Caki2 (cell line): ENCODE measurements at places on chromosomes 3 and 15.

DNA sequence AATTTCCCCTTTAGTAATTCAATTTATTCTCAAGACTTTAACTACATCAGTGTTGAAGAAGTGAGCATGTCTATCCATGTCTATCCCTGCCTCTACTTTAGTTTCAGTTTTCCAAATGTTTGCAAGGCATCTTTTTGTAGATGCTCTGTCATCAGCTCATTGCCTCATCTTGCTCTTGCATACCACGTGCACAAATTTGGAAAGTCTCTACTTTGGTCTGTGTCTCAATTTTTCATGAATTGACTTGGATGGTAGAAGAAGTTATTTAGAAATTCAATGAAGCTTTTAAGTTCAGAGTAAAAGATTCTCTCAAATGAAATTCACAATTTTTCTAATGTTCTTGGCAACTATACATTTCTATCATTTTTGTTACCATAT lies 55.3 kb downstream of the CLDN1 start:
- DNase-seq: no peak

GRCh38 chr3:78494851-78495250 lies 1272.9 kb downstream of the ROBO1 start:
- DNase-seq: no peak

DNA sequence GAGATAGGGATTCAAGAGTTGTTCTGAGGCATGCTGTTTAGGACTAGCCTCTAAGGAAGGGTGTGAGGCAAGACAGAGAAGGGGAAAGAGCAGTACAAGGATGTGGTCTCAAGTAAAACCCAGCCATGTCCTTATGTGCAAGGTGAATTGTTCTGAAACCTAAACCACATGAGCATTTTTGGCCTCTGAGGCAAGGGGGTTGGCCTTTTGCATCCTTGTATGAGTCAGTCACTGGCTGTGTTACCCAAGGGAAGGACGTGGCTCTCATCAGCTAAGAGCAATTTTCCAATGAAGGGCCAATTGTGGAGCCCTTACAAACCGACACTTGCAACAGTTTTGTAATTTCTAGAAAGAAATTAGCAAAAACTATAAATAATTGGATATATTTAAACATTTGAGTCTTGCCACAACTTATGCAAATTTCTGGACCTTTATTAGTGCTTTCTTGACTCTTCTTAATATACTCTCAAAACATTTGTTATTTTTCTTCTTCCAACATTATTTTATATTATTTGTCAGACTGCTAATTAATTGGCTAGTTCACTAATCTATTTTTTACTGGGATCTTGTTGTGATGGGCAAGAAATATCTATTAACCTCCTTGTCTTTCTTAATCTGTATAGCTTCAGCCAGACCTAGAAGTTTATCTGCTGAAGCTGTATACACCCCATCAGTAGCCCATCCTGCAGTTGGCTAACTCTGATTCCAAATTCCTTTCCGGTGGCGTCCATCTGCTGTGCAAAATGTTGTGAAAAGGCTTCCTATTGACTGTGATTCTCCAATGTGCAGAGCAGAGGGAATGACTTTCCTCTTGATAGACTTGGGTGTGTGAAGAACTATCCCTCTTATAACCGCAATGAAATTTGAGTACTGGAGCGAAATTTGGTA lies 97.7 kb upstream of the P2RY1 start:
- DNase-seq: no peak

DNA sequence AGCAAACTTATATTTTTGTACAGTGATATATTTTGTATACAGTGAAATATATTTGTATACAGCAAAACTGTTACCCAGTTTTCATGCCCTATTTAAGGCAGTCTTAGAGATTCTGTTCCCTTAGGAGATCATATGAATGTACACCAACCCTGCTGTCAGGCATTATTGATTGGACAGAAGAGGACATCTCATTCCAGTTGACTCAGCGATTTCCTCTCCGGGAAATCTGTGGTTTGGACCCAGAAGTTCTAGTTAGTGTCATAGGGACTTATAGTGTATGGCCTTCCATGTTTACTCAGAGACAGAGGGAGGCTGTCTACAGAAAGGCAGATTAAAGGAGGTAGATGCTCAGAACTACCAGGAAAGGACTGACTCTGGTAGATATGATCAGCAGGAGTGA lies 318.8 kb upstream of the KCNMB2 start:
- no peak for DNase-seq

DNA sequence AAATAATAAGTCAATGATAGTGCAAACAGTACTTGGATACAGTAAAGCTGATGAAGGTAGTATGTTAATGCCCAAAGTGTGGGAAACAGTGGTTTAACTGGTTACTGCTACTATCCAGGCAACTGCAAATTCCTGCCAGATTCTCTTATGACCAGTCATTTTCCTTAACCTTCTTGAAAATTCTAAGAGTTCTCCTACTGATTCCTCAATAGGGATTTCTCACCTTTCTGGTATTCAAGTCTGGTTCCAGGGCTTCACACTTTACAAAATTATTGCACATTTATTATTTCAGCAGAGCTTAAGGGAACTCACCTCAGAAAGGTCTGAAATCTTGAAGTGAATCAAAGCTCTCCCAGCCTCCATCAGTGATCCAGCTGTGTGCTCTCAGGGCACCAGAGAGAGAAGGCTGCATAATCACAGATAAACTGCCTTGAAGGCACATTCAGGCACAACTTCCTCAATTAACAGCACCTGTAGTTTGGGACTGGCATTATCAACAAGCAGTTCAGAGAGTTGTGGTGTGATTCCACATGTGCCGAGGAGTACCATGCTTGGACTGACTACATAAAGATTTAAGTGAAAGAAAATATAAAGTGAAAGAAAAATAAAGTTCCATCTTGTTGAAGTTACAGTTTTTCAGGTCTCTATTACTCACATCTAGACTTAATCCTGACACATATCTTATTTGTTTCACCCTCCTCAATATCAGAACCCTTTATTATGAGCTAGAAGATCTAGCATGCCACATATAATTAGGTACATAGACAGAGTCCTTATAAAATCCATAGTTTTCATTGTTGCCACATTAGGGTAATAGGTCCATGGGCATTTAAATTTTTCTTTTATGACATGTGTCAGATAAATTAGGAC lies 59.5 kb upstream of the TIPARP start:
- DNase-seq: no peak

GRCh38 chr15:51668446-51668845 lies 12.9 kb upstream of the SCG3 start:
- no peak for DNase-seq

DNA sequence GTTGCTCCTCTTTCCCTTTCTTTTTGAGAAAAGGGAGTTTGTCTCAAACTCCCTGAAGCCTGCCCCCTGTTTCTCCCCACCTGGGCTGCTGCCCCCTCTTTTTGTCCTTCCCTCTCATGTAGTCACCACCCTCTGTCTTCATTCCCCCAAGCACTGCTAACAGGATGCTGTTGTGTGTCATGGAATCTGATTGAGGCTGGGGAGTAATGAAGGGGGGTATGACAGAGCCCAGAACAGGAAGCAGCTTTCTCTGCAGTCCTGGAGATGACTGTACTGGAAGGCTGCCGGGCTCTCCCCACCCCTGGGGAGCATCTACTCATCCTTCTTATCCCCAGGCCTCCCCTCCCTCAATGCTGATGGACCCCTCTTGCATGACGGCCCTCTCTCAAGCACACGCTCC lies 181.6 kb downstream of the ABHD5 start:
- peak; percentile 29 for DNase-seq

- DNase-seq: peak; percentile 74
Observed at GRCh38 chr3:195270079-195270816, 711 bp downstream of the XXYLT1 start.

GRCh38 chr3:129482721-129483120 lies 42.7 kb downstream of the IFT122 start:
- no peak for DNase-seq

DNA sequence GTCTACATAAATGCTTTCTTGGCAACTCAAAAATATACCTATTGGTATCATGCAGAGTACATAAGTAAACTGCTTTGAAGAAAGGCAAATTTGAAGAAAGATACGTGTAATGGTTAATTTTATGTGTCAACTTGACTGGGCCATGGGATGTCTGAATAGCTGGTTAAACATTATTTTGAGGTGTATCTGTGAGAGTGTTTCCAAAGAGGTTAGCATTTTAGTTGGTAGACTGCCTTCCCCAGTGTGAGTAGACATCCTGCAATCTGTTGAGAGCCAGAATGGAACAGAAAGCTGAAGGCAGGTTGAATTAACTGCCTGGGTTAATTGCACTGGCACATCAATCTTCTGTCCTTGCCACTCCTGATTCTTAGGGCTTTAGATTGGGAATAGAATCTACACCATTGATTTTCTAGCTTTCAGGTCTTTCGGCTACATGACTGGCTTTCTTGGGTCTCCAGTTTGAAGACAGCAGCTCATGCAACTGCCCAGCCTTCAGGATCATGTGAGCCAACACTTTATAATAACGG lies 98.3 kb downstream of the CMSS1 start:
- DNase-seq: no peak
